ENCODE measurements at places on chromosomes 7 and 10.

GRCh38 chr7:121286742-121287734 is 41.8 kb upstream of the WNT16 start:
- peak; percentile 39 for DNase-seq

GRCh38 chr10:131816941-131817700 is 83.7 kb upstream of the PPP2R2D start:
- DNase-seq: no peak

GRCh38 chr7:30348083-30348560 is 63.7 kb downstream of the ZNRF2 start:
- peak; percentile 74 for DNase-seq

DNA sequence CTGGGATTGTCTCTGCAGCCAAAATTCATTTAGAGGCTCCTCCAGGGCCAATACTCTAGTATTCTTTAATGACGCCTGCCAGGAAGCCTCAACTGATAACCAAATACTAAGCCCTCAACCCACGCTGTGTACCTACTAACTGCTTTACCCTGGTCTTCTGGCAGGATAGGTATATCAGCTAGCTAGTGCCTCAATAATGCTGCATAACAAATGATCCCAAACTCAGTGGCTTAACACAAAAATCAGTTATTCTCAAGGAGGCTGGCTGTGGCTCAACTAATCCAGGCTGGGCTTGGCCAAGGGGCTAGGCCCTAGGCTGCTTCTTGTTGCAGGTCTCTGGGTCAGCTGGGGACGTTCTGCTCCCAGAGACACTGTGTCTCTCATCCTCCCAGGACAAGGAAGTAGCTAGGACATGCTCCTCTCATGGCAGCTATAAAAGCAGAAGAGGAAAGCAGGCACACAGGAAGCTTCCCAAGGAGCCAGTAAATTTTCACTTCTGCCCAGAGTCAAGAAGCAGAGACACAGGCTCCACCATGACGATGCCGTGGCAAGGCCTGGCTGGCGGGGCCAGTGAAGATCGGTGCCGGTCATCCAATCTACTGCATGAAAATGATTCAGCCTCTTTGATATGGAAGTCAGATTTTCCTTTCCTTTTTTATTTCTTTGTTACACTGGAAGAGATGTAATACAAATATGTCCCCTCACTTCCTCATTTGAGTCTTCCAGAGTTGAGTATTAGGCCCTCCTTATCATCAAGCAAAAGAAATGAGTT is 28.6 kb upstream of the COL13A1 start:
- DNase-seq: no peak

DNA sequence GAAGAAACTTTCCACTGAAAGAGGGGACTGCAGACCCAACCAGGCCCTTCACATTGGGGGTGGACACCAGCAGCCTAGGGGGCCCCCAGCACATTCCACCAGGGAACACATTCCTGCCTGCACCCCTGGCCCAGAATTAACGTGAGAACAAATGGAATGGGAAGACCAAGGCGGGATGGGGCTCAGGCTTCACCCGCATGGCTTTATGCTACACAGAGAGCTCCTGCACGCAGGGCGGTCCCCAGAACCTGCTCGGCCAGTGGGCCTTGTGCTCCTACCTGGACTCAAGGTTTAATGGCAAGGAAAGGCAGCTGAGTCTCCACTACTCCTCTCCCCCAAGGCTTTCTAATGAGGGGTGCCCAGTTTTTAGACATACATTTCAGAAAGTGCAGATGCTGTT is 146.3 kb upstream of the GPR26 start:
- no peak for DNase-seq

- DNase-seq: no peak
These were observed 205.0 kb downstream of the SORCS1 start for GRCh38 chr10:106959521-106959920.

GRCh38 chr10:497898-498451 is 191.5 kb downstream of the DIP2C start:
- no peak for DNase-seq

DNA sequence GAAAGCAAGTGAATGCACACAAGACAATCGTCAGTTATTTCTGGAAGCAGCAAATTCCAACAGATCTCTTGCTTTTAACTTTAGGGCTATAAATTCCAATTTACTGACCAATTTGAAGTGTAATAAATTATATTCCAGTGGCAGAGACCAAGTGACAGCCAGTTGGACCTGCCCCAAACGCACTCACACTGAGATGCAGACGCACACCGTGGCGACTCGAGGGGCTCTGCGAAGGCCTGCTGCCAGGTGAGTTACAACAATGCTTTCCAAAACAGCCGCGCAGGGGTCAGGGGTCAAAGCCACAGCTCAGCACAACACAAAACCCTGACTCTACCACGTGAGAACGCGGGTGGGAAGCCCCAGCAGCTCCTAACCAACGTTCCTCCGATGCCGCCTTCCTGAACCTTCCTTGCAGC is 97.4 kb downstream of the ZRANB1 start:
- DNase-seq: no peak

DNA sequence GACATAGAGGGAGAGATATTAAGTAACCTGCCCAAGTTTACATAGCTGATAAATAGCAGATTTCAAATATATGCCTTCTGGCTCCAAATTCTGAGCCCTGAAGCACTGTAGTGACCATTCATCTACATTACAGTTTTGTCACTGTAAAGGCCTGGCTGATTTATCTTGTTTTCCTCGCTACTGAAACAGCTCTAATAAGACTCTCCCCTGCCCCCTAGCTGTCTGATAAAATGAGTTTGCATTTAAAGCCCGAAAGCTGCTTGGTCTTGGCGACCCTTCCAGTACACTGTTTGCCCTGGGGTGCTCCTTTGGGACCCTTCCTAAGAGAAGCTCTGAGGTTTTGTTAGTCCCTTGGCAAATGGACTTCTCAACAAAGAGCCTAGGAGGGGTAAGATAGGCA is 59.7 kb upstream of the RAB11FIP2 start:
- DNase-seq: no peak

GRCh38 chr7:5452937-5453540 is 29.4 kb upstream of the TNRC18 start:
- no peak for DNase-seq

GRCh38 chr7:157306846-157307838 is 29.7 kb upstream of the DNAJB6 start:
- DNase-seq: no peak
